ENCODE measurements at places on chromosomes 2 and 18.
A peak's percentile ranks its signal among the peaks of the same experiment; 100 is the strongest.

DNA sequence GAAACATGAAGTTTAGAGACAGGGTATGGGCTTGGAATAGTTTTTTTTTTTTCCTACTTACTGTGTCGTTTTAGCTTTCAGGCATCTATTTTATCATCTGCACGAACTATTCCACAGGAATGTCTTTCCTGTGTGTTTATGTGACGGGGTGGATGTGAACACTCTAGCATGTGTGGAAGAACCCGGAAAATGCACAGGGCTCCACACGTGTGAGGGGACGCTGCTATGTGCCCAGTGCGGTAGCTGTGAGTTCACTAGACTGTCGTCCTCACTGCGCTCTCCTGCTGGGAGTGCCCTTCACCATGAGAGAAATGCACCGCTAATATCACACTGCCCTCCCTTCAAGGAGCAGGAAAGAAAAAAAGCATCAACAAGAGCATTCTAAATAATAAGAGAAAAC lies 250.8 kb upstream of the PXDN start:
- DNase-seq = no peak

- DNase-seq = peak; percentile 77
Observed at GRCh38 chr2:112054847-112055729, at the start of gene TMEM87B. TMEM87B (plus strand) TSS chr2:112055269; CDS start chr2:112055592, 323 bp downstream.

GRCh38 chr2:146721486-146721885 lies 1123.3 kb upstream of the ACVR2A start:
- no peak for DNase-seq

DNA sequence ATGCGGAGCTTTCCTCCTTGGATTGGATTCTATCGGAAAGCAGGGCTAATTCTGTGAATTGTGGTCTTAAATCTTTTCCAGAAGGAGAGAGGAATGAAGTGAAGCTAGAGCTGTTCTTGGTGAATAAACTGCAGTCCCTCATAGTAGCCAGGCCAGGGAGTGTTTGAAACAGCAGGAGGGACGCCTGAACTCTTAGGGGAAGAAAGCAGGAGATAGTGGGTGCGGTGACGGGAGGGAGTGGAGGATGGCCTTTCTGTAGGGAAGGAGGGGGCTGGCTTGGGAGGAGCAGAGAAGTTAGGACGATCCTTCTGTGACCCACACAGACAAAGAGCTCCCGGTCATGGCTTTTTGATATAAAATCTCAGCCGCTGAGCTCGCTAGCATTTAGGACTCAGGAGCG lies 47.5 kb upstream of the KCNF1 start:
- DNase-seq = no peak
